ENCODE measurements at places on chromosomes 3 and 15.

DNA sequence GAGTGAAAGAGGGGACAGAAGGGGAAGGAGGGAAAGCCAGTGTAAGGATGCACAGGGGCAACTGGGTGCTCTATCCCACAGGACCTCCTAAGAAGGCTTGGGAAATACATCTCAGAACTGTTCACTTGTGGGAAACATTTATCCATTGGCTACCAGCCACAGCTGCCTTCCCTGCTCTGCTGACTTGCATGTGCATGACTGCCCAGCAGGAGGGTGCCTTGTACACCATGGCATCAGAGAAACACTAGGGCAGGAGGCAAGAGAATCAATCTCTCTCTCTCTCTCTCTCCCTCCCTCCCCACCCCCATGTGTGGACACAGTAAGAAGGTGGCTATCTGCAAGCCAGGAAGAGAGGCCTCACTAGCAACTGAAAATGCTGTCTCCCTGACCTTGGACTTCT lies 62.9 kb upstream of the ZBTB38 start:
- no peak for DNase-seq

- DNase-seq: no peak
These were observed 20.1 kb downstream of the HGD start for GRCh38 chr3:120661945-120662344.

DNA sequence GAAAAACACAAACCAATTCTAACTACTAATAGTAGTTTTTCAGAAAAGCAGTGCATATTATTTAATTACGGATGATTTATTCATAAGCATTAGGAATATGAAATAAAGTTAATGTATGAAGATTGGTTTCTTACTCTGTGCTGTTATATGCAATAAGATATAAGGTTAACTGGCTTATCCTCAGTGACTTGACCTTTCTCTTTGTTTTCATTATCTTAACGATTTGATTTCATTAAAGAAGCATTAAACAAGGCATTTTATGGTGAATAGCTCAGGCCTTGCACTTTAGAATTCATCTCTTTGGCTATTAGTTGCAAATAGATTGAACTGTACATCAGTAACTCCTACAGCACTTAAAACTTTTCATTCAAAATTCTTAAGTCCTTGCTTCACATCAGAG lies 28.9 kb downstream of the RAP2B start:
- DNase-seq: no peak

DNA sequence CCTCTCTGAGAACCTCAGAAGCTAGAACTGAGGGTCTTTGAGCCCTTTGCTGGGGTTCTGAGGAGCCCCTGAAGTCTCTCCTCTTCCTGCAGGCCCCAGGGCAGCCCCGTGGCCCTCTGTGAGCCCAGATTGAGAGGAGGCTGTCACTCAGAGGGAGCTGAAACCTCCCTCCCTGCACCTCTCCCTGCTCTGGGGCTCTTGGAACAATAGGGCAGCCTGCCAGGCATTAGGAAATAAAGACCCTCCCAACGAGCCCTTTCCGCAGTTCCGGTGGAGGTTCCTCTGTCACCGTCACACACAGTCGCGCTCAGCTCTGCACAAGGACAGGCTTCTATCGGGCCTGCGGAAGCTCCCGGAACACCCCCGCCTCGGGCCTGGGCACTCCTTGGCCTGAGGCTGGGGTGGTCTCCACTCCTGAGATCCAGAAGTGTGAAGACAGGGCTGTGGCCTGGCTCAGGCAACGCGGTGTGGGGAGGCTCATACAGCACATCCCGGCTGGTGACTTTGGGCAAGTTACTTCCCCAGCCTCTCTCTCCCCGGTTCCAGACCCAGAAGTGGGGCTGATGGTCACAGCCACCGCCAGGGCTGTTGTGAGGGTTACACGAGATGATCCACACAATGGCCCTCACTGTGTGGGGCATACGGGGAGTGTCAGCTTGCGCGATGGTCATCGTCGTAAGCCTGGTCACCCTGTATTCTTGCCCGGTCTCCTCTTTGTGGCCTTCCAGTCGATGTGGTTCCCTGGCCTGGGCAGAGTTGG lies 17.7 kb downstream of the MELTF start:
- DNase-seq: no peak

- DNase-seq: no peak
These were observed 88.8 kb upstream of the CHD2 start for GRCh38 chr15:92811148-92811913.

- DNase-seq: no peak
These were observed 63.7 kb upstream of the CRTC3 start for GRCh38 chr15:90465930-90466567.

DNA sequence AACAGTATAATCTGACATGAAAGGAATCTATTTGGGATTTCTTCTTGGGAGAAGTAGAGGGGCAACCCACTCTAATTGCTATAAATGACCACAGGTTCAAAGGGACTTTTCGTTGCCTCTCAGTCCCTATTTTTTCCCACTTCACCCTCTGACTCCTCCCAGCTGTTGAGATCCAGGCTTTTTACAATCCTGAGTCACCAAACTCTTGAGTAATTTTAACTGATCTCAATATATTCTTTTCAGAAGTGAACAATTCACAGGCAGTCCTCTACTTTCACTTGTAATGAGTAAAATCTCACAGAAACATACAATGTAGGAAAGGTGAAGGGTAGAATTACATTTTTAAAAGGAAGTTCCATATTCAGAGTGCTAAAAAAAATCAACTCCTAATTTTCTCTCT lies 44.6 kb downstream of the EIF4E3 start:
- no peak for DNase-seq

DNA sequence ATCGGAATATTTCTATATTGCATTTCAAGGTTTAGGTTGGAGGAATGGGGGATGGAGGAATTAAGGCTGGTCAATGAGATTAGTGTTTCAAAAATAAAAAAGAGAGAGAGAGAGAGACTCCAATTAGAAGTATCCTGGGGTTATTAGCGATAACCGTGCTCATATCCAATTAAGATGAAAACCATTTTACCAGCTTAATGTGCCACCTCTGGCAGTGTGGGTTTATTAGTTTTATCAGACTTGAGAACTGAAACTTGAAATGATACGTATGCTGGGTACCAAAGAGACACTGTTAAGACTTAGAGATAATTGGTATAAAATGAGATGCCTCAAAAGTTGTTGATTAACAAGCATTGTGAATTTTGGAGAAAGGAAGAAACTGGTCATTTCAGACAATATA lies 251.5 kb upstream of the NR2F2 start:
- DNase-seq: no peak

DNA sequence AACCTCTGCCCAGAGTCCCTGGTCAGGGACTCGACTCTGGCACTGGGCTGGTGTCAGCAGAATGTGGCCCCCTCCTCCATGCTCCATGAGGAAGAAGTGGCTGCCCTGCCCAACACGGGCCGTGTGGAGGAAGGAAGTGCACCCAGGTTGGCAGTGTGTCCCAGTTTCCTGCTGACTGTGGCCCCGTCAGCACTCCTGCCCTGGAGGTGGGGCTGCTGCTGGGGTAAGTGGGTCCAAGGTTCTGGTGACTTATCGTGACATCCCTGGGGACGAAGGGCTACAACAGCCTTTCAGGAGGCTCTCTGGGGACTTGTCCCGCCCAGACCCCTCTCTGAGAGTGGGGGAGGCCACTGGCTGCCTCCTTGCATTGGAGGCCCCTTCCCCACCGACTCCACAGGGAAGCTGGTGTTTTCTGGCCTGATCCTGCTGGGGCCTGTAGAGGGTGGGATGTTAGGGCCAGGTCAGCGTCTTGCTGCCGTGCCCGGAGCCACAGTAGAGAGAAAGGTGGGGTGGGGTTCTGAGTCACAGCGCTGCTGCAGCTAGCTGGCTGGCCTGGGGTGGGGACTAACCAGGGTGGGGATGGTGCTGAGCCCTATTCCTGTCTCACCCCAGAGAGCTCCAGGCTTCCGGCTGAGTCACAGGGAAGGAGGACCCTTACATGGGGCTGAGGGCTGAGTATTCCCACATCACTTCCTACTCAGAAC lies 10.5 kb downstream of the SEMA4B start:
- no peak for DNase-seq

DNA sequence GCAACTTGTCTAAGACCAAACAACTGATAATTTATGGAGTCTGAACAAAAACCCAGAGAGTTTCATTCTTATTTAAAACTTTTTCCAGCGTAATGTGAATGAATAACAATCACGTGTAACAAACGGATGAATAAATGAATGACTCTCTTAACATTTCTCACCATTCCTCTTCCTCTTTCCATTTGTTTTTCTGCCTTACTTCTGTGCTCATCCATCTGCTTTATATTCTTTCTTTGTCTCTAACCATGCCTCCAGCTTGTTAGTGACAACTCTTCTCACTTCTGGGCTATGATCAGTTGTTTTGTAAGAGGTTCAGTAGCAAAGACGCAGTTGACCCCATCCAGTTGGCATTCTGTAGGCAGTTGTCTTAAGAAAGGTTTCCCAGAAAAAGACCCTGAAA lies 133.7 kb upstream of the MB21D2 start:
- no peak for DNase-seq

DNA sequence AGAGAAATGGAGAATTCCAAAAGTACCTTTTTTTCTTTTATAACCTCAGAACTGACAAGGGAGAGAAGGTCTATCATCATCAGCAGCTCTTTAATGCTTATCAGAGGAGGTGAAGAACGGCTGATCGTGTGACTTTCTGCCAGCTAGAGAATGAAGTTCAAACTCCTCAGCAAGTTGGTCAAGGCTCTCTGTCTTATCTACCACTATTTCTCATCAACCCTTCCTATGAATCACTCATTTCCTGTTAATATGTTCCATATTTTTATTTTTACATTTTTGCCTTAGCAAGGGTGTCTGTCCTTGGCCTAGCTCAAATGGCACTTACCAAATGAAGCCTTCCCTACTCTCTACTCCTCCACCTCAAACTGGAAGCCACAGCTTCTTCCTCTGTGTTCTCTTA lies 73.1 kb upstream of the TSPAN3 start:
- no peak for DNase-seq

DNA sequence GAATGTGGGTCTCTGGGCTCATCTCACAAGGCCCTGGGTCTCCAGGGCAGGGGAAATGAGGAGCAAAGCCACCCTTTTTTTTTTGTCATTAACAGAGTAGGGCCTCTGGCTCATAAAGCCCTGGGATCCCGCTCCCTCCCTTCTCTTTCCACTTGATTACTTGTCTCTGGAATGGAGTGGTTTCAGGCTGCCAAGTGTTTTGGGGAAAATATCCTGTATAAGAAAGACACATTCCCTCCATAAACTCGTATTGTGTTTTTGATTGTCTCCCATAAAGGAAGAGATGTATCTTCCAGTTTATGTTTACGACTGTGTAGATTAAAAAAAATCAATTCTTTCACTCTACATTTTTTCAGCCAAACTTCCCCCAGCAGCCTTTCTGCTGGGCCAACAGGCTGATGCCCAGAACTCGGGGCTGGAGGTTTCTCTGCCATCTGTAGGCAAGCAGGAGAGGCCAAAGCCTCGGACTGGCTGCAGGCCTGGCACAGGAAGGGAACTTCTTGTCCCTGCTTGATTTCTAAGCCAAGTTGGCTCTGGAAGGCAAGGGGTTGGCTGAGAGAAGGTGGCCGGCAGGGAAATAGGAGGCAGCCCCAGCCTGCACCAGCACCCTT lies 49.4 kb upstream of the INSYN1 start:
- no peak for DNase-seq

DNA sequence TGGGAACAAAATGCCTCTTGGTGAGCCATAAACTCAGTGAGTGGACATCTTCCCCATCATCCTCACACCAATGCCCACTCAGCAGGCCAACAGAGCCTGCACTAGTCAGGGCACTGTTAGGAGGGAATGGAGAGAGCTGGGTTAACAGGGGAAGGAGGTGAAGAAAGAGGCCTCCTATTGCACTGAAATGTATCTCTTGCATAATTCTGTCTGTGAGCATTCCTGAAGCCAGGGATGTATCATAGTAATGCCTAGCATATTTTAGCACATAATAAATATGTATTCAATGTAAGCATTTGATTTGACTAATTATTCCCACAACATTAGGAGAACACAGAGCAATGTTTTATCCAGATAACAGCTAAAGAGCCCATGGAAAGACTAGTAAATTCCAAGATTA lies 81.2 kb downstream of the ANO10 start:
- no peak for DNase-seq

DNA sequence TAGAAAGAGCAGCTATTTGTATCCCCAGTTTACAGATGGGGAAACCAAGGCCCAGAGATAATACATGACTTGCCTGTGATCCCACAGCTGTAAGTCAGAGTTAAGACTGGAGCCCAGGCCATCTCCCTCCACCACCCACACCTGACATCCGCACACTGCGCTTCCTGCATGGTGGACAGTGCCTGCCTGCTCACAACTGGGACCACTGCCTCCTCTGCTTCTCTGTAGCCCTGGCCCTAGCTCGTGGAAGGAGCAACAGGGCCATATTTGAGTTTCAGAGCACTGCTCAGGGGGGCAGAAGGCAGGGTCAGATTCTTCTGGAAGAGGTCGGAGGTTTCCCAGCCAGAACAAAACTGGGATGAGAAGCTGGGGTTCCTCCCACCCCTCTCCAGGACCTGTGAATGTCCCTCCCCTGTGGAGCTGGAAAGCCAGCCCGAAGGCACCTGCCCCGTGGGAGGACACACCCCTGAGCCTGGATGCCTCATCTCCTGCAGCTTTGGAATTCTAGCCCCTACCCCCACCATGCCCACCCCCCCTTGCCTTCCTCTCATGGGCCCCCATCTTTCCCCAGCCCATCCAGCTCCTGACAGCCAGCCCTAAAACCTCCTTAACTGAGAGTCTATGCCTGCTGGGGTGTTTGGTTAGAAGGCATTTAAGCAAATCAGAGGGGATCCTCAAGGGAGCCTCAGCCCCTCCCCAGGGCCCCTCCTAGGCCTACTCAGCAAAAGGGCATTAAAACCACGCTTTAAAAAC lies 100.1 kb downstream of the TPRA1 start:
- DNase-seq: no peak

DNA sequence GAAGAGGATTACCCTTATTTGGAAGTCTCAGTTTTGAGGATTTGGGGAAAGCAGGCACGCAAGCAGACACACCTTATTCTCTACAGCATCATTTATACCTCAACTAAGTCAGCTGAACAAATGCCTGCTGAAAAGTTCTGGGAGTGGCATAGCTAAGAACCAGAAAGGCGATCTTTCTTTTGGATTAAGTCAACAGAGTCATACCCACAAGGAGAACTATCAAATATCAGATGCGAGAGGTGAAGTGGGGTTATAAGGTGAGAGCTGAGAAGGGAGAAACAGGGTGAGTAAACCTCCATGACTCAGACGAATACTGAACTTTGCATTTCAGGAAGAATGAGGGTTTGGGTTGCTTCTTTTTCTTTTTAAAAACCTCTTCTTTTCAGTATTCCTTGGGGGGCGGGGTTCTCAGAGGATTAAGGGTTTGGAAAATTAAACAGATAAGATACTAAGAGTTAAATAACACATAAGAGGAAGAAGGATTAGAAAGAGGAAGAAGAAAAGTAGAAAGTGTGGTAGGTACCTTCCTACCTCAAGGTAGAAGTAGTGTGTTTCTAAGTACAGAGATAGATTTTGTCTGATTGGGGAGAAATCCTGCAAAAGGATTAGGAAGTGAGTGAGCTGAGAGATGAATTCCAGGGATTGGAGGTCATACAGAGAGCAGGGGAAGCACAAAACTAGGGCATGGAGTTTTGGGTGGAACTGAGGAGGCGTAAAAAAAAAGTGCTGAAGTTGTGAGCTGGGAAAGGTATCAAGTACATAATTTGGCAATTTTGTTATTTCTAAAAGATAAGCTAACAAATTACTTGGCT lies 41.3 kb upstream of the ICE2 start:
- no peak for DNase-seq
